ENCODE measurements at places on chromosomes 7 and 10.

DNA sequence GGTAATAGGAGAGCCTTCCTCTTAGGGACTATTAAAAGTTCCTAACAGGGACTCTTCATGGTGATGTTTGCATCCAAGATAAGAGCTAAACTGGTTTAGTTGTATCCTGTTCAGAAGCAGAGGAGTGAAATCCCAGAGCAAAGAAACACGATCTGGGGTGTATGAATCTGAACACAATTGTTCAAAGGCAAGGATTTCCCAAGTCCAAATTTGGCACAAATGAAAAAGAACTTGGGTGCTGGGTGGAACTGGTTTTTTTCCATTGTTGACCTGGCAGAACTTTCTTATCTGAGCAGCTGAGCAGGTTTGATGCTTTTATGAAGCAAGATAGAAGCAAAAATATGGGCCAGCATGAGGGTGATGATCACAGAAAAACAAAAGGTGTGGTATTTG, 6.0 kb downstream of the AGFG2 start:
- DNase-seq = no peak

DNA sequence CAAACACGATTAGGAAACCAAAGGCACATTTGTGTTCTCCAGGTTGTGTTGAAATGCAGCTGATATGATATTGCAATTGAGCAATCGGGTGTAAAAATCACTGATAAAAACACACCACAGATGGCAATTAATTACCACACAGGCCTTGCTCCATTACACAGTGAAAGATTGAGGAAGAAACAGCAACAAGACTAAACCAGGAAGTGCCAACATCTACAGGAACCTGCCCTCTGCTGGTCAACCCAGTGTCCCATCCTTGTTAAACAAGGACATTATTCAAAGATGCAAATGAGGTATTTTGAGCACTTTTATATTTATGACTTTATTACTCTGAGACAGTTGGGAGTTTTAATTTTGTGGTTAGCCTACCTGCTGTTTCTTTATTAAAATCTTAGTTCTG, 765.6 kb upstream of the GHITM start:
- no peak for DNase-seq

- no peak for DNase-seq
Observed at GRCh38 chr7:7641129-7641663, 644 bp downstream of the UMAD1 start.

GRCh38 chr7:41755096-41755495, 52.2 kb upstream of the INHBA start:
- no peak for DNase-seq
